ENCODE measurements at places on chromosomes 3 and 15. TPM values are rescaled to one million over a fixed set of nuclear protein-coding genes. Genes with fewer than 3 reads are reported as not detected.

GRCh38 chr15:68507447-68507846 lies 71.3 kb upstream of the CORO2B start:
- DNase-seq = no peak

- DNase-seq = no peak
These were observed 6.7 kb downstream of the ADPRH start for GRCh38 chr3:119585856-119586570.

- no peak for DNase-seq
These were observed 16.9 kb downstream of the NR2F2 start for GRCh38 chr15:96347181-96348111.

- no peak for DNase-seq
These were observed 64.5 kb downstream of the KLHL25 start for GRCh38 chr15:85730001-85730820.

DNA sequence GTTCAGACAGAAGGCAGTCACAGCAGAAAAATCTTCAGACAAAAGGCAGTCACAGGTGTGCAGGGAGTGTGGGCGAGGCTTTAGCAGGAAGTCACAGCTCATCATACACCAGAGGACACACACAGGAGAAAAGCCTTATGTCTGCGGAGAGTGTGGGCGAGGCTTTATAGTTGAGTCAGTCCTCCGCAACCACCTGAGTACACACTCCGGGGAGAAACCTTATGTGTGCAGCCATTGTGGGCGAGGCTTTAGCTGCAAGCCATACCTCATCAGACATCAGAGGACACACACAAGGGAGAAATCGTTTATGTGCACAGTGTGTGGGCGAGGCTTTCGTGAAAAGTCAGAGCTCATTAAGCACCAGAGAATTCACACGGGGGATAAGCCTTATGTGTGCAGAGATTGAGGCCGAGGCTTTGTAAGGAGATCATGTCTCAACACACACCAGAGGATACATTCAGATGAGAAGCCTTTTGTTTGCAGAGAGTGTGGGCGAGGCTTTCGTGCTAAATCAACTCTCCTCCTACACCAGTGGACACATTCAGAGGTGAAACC lies 27.6 kb downstream of the ZNF589 start:
- DNase-seq = peak; percentile 45

BUB1B gene
- 1.4 TPM for total RNA-seq

SLC12A1 gene
- total RNA-seq = not detected

ENTPD3 gene
- 4.3 TPM for total RNA-seq

TMEM158 gene
- total RNA-seq = 0.80 TPM

MEIS2 gene
- total RNA-seq = 20.7 TPM

GRM2 gene
- total RNA-seq = 0.15 TPM

C3orf62 gene
- 10.0 TPM for total RNA-seq

All from lower lobe of right lung (tissue), 2 donors.